ENCODE measurements at places on chromosomes 5 and 9. TPM values are rescaled to one million over a fixed set of nuclear protein-coding genes. Genes with fewer than 3 reads are reported as not detected.

DNA sequence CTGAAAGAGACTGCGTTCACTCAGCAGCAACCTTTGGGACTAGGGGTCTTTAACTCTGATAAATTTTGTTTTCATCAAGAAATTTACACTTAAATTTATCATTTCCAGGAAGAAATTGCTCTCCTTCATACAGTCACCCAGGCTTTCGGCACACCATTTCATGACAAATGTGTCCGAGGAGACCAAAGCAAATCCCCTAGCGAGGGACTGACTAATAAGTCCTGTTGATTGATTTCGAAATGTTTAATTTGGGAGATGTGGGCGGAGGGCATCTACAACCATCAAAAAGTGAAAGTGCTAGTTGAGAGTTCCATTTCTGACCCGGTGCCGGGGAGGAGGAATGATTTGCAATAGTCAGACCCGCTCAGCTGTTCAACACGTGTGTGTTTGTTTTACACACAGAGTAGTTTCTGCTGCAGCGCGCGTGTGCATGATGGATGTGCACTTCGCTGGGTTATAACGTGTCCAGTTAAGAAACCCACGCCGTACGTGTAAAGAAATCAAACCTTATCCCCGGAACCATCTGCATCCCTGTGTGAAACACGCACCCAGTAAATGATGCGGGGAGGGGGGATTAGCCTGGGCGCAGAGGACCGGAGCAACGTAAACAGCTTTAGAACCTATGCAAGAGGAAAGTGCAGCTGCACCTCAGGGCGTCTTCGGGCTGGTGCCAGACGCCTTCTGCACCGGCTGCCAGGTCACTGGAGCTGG is 845 bp upstream of the NR4A3 start:
- no peaks in the 10 kb centered on the region for H3K36me3 ChIP-seq
- H3K4me1 ChIP-seq = peaks cover 5% of the 10 kb centered on the region
- H3K4me3 ChIP-seq = peak overlapping the region; percentile 75
- peak; percentile 49 for DNase-seq
- no peaks in the 10 kb centered on the region for H3K27me3 ChIP-seq
- H3K27ac ChIP-seq = peak overlapping the region; percentile 84

DNA sequence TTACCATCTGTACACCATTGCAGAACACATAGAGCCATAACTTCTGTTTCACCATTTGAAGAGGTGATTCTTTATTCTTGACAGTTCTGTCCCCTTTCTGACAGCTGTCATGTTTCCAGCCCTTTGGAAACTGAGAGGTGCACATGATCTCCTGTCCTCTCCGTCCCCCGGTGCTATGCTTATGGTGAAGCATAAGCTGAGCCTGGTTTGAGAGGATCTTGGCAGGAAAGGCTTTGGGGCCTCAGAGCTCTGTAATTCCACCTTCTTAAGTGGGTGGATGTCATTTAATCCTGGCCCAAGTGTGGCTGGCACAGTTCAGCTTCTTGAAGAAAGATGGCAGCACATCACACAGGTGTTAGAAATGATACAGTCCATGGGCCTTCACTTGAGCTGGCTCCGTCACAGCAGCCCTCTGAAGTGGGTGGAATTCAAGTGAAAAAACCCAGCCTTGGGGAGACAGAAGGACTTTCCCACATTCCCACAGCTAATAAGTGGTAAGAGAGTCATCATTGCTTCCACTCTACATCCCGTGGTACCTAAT is 30.7 kb upstream of the GRPEL2 start:
- no peak for DNase-seq
- no peaks in the 10 kb centered on the region for H3K27me3 ChIP-seq
- H3K4me3 ChIP-seq = no peak overlapping the region

DNA sequence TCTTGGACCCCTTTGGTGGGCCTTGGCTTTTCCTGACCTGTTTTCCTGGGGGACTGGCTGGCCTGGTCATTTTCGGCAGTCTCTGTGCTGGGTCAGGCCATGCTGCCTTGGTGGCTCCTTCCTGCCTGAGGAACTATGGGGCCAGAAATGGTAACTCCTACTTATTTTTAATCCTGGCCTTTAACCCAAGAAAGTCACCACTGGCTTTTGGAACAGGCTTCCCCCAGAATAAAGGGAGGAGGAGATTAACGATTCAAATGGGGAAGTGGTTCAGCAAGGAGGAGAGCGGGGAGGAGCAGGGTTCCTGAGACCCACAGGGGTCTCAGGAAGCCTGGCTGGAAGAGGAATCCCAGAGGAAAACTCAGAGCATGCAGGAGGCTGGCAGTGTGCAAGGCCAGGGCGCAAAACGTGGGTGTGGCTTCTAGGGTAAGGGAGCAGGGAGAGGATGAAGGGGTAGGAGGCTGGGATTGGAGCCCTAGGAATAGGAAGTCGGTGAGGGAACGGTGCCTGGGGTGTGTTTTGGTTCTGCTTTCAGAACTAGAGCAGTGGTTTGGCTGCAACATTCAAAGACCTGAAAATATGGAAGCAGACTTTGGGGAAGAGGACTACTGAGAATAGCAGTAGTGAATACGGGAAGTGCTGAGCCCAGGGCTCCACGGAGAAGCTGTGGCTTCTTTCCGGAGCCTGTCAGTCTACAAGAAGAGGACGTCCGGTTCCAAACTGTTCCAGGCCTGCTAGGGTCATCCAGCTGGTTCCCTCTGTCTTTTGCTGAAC is 271.1 kb upstream of the KLF4 start:
- no peak overlapping the region for H3K4me3 ChIP-seq
- no peaks in the 10 kb centered on the region for H3K36me3 ChIP-seq
- DNase-seq = peak; percentile 59
- H3K27ac ChIP-seq = no peak overlapping the region

- H3K4me1 ChIP-seq = no peaks in the 10 kb centered on the region
- no peak for DNase-seq
- no peak overlapping the region for H3K27ac ChIP-seq
- H3K27me3 ChIP-seq = no peaks in the 10 kb centered on the region
- no peaks in the 10 kb centered on the region for H3K36me3 ChIP-seq
Observed at GRCh38 chr9:24398466-24398865, 147.2 kb downstream of the IZUMO3 start.

- peak within 1 kb of the TSS; percentile 91 for H3K4me3 ChIP-seq
- no peaks in the 10 kb centered on the region for H3K36me3 ChIP-seq
- H3K27me3 ChIP-seq = no peaks in the 10 kb centered on the region
- H3K4me1 ChIP-seq = no peaks in the 10 kb centered on the region
- H3K27ac ChIP-seq = peak within 1 kb of the TSS; percentile 90
- DNase-seq = peak; percentile 81
Observed at GRCh38 chr5:79513704-79514390, at the start of gene HOMER1. TSS of gene HOMER1 (minus strand) at chr5:79514134. CDS start at chr5:79512774, 1,360 bp downstream.

GRCh38 chr9:133139246-133140173 is 18.5 kb upstream of the RALGDS start:
- DNase-seq = no peak
- no peak overlapping the region for H3K4me3 ChIP-seq
- H3K36me3 ChIP-seq = no peaks in the 10 kb centered on the region
- H3K4me1 ChIP-seq = peaks cover 25% of the 10 kb centered on the region

DNA sequence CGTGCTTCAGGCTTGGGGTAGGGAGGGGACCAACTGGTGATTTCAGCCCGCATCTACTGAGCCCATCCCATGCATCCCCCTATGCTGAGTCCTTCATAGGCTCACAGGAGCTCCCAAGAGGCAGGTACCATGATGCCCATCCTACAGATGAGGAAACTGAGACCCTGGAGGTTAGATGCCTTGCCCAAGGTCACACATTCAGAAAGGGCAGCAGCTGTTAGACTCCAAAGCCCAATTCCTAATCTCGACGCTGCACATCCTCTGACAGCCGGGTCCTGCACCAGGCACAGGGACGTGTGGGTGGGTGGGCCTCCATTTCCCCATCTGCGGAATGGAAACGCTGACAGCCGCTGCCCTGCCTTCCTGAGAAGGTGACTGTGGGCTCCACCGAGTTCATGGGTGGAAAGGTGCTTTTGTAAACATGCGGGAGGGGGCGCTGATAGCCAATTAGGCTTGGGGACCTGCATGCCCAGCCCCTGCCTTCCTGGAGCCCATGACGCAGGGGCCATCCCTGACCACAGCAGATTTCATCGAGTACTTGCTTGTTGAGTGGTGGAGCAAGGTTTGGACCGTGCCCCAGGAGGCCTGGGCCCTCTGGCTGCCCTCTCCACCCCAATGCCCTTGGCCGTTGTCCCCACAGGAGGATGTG is 2.2 kb downstream of the DNM1 start:
- H3K36me3 ChIP-seq = no peaks in the 10 kb centered on the region
- H3K27ac ChIP-seq = no peak overlapping the region
- H3K27me3 ChIP-seq = no peaks in the 10 kb centered on the region
- H3K4me1 ChIP-seq = no peaks in the 10 kb centered on the region

- peak; percentile 56 for DNase-seq
- no peak overlapping the region for H3K27ac ChIP-seq
- H3K36me3 ChIP-seq = no peaks in the 10 kb centered on the region
- H3K4me1 ChIP-seq = peaks cover 3% of the 10 kb centered on the region
- H3K4me3 ChIP-seq = no peak overlapping the region
Observed at GRCh38 chr9:35341585-35341984, 148.3 kb upstream of the RUSC2 start.

GRCh38 chr9:138075961-138076649 is 198.5 kb downstream of the CACNA1B start:
- H3K27ac ChIP-seq = no peak overlapping the region
- H3K4me1 ChIP-seq = no peaks in the 10 kb centered on the region
- H3K36me3 ChIP-seq = no peaks in the 10 kb centered on the region
- no peak overlapping the region for H3K4me3 ChIP-seq

DNA sequence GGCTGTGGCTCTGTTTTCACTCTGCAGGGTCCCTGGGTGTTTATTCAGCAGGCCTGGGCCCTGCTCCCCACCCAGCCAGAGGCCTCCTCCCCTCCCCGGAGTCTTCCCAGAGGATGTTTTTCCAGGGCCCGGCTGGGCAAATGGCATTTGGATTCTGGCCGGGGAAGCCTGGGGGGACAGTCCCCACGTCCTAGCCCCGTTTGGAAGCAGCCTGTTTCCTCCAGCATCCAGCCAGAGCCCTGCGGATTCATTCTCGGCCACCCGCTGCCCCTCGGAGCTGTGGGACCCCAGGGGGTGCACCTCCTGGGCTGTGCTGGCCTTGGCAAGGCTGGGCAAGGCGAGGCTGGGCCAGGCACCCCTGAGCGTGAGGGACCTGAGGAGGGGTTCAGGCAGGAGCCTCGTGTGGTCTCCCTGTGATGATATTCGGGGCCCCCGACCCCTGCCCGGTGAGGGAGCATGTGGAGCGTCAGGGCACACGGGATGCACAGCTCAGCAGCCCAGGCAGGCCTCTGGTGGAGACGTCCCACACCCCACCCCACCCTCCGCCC is 48.8 kb upstream of the EGFL7 start:
- H3K27ac ChIP-seq = no peak overlapping the region
- H3K27me3 ChIP-seq = no peaks in the 10 kb centered on the region
- no peaks in the 10 kb centered on the region for H3K36me3 ChIP-seq
- DNase-seq = no peak

GRCh38 chr5:38323645-38324295 is 65.4 kb downstream of the EGFLAM start:
- no peak overlapping the region for H3K27ac ChIP-seq
- no peak overlapping the region for H3K4me3 ChIP-seq
- DNase-seq = no peak
- H3K27me3 ChIP-seq = no peaks in the 10 kb centered on the region
- no peaks in the 10 kb centered on the region for H3K4me1 ChIP-seq

GRCh38 chr9:118457171-118458000 is 753.2 kb downstream of the TLR4 start:
- no peaks in the 10 kb centered on the region for H3K4me1 ChIP-seq
- no peaks in the 10 kb centered on the region for H3K27me3 ChIP-seq
- DNase-seq = no peak
- no peak overlapping the region for H3K27ac ChIP-seq
- no peak overlapping the region for H3K4me3 ChIP-seq

- H3K27ac ChIP-seq = no peak overlapping the region
- H3K36me3 ChIP-seq = no peaks in the 10 kb centered on the region
- no peak overlapping the region for H3K4me3 ChIP-seq
- no peaks in the 10 kb centered on the region for H3K4me1 ChIP-seq
Observed at GRCh38 chr9:13439685-13440476, 160.4 kb upstream of the MPDZ start.

DNA sequence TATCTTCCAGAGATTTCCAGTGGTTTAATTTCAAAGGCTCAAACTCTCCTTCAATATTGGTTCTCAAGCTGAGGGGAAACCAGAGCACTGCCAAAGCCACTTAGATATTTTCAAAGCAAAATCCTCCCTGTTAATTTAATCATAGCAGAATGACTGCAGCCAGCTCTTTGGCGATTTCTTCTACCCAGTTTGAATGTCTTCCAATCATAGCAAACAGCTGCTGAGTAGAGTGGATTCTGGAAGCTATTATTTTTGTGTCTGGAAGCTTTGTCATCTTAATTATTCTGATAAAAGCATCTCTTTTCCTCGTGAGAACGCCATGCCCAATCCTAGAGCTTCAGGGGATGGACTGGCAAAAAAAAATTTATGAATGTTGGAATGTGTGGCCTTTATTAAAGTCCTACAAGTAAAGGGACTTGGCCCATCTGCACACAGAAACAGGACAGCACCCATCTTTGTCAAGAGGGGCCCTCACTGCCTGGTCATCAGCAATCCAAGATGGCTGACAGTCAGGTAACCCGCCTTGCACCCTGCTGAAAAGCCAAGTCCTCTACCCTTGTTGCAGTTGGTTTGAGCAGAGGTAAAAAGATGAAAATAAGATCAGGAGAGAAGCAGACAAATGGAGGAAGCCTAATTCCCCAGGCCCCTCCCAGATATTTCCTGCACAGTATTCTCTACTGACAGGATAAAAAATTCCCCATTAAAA is 125.1 kb downstream of the SUSD1 start:
- no peak overlapping the region for H3K4me3 ChIP-seq
- DNase-seq = no peak
- peaks cover 11% of the 10 kb centered on the region for H3K4me1 ChIP-seq
- H3K36me3 ChIP-seq = no peaks in the 10 kb centered on the region

DNA sequence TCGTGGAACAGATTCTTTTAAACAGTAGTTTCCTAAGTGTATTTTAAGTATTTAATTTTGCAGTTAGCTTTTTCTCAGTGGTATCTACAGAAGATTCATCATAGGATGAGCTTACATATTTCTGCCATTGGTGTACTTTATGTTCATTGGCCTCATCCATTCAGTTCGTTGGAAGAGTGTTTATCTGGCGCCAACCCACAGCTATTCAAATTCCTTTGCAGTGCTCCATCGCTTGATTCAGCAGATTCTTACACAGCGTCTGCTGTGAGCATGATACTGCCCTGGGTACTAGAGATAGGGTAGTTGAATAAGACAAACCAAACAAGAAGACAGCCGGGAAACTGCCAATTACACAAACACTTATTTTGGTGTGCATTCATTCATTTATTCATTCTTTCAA is 55.1 kb downstream of the NUP214 start:
- H3K36me3 ChIP-seq = peaks cover 39% of the 10 kb centered on the region
- H3K27me3 ChIP-seq = no peaks in the 10 kb centered on the region
- H3K4me3 ChIP-seq = no peak overlapping the region
- H3K27ac ChIP-seq = no peak overlapping the region
- no peaks in the 10 kb centered on the region for H3K4me1 ChIP-seq
- DNase-seq = no peak

Gene CLIC3
- 0.41 TPM for total RNA-seq

Gene C5orf58
- total RNA-seq = not detected

Gene C9orf78
- total RNA-seq = 16.4 TPM

Gene PCDHA2
- 0.08 TPM for total RNA-seq

Gene BTNL3
- total RNA-seq = 0.09 TPM
